Stimulated activated CD8-positive, alpha-beta memory T cell treated with anti-CD3 and anti-CD28 coated beads, Interleukin-15, amount 100 ng/mL, for 24 hours (primary cell): ENCODE measurements at places on chromosomes 3 and 15.

GRCh38 chr3:20404741-20405100 lies 218.7 kb upstream of the SGO1 start:
- no peak for DNase-seq

- no peak for DNase-seq
Measured at GRCh38 chr3:150847433-150847832, 57.8 kb downstream of the MINDY4B start.

DNA sequence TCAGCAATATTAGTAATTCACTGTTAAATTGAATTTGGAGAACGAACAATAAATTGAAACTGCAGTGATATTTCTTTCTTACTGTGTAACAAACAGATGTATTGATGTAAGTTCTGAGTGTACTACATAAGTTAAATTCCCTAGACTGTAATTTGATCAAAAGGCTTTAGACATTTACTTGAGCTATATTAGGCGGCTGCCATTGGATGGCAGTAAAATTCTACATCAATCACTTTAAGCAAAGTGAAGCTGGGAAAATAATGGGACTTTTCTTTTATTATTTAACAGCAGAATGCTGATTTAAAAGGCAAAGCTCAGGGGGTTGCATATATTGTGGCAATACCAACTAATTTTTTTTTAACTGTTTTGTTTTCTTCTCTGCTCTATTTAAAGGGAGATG lies 212.6 kb upstream of the PLSCR5 start:
- no peak for DNase-seq

DNA sequence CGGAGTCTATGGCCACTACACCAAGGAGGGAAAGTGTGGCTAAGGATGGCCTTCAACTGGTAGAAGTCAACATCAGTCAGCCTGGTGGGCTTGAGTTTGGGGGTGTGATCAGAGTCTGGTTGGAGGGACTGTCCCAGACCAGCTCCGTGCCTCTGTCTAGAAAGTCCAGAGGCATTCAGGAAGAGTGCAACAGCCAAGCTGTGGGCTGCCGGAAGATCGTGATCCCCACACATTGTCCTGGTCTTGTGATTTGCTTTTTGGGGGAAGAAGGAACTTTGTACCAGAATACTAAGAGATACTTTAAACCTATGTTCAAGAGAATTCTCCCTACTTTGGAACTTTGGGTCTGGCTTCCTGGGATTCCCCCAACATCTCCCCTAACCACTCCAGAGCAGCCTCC lies 47.8 kb upstream of the VPS8 start:
- no peak for DNase-seq

GRCh38 chr15:66935688-66936087 lies 129.7 kb upstream of the SMAD3 start:
- no peak for DNase-seq

DNA sequence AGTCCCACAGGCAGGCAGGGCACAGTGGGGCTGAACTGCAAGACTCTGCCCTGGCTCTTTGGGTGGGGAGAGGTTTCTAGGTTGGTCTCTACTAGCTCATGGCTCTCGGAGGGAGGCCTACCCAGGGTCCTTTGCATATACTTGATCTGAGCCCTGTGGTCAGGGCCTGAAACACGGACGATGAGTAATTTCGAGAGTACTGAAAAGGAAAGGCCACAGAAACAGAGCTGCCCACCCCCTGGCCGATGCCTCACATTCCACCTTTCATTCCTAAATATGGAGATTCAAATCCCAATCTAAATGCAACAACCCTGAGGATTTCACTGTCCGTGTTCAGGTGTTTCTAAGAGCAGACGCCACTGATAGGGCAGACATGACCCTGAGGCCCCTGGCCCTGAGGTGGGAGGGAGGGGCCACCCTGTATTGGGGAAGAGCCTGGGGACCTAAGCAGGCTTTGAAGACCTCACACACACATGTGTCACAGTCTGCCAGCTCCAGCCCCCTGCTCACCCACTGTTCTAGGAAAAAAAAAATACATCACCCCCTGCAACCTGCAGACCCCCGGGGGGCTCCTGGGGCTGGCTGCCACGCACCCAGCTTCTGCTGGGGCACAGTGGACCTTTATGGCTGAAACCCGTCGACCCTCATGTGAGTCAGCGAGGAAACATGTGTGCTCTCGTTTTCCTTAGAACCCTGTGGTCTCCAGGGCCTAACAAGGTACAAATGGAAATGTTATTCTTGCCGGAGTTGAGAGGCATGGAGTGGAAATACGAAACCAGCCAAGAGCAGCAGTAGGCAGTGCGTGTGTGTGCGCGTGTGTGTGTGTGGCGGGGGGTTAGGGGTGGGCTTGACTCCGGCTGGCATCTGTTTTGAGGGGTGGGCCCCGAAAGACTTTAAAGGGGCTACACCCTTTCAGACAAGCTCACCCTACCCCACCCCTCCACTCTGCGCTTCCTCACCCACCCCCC lies 112.7 kb downstream of the CHSY1 start:
- DNase-seq = no peak
